Stimulated activated CD8-positive, alpha-beta memory T cell treated with anti-CD3 and anti-CD28 coated beads, Interleukin-15, amount 100 ng/mL, for 24 hours (primary cell): ENCODE measurements at places on chromosomes 2 and 18.
A peak's percentile ranks its signal among the peaks of the same experiment; 100 is the strongest.

GRCh38 chr2:167697948-167698347 lies 549.4 kb downstream of the STK39 start:
- DNase-seq: no peak

DNA sequence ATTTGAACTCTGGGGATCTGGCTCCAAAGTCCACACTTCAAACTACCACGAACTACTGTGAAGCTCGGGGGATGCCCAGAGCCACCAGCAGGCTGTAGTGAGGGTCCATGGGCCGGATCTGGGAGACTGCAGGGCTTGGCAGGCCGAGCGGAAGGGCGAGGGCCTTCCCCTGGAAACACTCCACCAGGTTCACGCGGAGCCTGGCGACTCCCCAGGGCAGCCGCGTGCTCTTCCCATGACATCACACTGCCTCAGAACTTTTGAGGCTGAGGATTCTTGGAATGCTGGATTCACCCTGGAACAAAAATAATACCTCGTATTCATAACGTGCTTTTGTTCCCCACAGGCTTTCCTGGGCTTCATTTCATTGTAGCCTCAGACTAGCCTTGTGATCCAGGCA lies 201.0 kb downstream of the SMAD7 start:
- no peak for DNase-seq

DNA sequence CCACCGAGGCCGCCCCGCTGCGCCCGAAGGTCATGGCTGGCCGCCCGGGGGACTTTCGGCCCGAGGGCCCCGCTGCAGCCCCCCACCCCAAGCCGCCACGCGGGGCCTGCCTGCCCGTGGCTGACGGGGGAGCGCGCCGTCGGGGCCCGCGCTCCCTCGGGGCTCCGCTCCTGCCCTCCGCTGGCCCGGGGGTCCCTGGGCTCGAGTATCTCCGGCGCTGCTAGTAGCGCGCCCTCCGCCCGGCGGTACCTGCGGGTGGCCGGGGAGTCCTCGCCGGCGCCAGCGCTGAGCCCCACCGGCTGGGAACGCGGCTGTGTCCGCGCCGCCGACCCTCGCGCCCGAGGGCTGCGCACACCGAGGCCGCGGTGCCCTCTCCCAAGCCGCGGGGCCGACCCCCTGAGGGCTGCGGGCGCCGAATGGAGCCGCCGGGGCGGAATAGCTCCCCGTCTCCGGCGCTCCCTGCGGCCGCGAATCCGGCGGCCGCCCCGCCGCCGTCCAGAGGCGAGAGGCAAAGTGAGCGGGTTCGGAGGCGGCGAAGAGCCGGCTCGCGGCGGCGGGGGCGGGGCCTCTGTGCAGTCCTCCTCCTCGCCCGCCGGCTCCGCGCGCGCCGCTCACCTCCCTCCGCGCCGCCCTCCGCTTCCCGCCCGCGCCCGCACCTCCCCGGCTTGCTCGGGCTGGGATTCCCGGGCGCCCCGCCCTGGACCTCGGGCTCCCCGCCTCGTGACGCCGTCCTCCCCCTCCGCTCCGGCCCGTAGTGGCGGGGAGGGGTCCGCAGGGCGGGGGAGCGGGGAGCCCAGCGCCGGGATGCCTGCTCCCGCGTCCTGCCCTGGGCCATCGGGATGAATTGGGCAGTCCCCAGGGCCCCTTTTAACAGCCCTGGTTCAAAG lies at the start of gene KCNG3:
KCNG3 (minus strand) TSS at position 515 of the 887 bp plus-strand sequence; CDS start at position 34, 481 bp downstream.
- DNase-seq: peak; percentile 29

DNA sequence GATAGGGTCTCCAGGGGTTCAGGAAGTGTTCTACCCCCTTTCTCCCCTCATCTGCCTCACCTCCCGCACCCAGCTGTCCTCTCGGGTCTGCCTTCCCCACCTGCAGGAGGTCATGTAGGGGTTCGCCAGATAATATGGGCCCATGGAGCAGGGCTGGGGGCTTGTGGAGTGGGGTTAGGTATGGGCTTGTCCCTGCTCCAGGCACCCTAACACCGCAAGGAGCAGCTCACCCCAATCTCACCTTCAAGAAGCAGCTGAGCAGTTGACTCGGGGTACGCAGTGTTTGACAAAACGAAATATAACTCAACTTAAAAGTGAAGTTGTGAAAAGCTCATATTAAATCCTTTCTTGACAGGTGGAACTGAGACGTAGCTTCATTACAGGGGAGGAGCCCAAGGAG lies 99.6 kb downstream of the CTIF start:
- no peak for DNase-seq

- no peak for DNase-seq
Measured at GRCh38 chr2:219247678-219248642, 2.7 kb downstream of the STK16 start.

- no peak for DNase-seq
Measured at GRCh38 chr2:151614606-151615306, 119.5 kb downstream of the NEB start.

DNA sequence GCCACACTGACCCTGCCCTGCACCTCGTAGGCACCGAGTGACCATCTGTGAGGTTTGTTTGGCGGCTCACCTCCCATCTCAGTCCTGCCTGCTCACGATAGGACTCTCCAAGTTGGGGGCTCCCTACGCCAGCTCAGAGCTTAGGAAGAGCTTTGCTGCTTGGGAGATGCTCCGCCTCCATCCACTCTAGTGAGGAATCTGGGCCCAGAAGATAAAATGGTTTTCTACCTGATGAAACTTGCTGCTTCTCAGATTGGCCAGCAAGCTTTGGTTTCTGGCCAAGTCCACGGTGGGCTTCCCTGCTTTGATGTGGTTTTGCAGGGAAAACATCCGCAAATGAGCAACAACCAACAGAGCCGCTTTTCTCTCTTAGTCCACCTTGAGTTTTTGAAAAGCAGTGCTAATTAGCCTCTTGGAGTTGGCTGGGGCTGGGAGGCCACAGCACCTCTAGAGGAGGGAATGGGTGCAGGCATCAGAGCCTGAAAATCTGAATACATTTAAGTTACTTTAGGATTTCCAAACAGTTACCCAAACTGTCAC lies 42.2 kb downstream of the THNSL2 start:
- no peak for DNase-seq

DNA sequence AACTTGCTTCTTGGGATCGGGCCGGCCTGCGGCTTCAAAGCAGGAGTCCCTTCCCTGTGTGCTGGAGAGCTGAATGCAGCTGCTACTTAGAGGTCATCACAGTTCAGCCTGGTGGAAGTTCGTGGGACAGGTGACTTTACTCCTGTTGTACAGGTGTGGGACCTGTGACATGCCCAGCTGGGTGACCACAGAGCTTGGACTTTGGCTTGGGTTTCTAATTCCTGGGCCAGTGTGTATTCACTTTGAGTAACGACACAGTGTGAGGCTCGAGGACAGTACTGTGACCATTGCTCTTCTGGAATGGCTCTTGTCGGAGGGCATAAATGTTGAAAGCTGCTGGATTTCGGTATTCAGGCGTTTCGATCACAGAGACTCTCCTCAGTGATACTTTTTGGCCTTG lies 114.5 kb downstream of the STPG4 start:
- DNase-seq: no peak

- DNase-seq: no peak
Measured at GRCh38 chr2:39772086-39772811, 6.8 kb downstream of the THUMPD2 start.

DNA sequence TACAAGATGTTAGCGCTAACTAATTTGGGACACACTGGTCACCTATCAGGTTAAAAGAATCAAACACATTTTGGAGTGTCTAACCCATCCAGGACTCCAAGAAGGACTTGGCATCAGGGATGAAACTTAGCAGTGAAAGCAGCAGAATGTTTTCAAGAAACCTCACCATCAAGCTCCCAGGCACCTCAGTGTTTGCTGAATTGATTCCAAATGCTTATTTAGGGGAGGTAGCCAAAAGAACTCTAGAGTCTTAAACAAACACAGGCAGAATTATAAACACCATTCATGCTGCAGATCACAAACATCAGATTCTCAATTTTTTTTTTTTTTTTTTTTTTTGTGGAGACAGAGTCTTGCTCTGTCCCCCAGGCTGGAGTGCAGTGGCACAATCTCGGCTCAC lies 122.8 kb upstream of the UXS1 start:
- DNase-seq: no peak

GRCh38 chr2:46014911-46015654 lies 282.1 kb upstream of the EPAS1 start:
- no peak for DNase-seq

GRCh38 chr18:49127471-49128190 lies 176.9 kb upstream of the SMAD7 start:
- no peak for DNase-seq

- DNase-seq: no peak
Measured at GRCh38 chr18:33231474-33232317, 208.8 kb downstream of the CCDC178 start.

DNA sequence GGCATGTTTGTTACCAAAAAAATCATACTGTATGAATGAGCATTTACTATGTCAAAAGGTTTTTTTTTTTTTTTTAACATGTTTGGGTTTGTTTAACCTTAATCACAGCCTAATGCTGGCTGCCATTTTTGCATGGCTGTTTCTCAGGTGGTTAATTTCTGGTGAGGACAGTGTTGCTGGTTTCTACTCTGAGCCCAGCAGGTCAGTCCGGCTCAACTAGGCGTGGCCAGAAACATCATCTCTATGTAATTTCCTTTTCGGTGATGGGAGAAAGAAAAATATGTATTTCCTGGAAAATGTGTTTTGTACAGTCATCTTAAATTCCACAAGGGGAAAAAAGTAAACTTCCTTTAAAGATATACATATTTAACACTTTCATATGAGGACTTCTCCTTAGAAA lies 24.9 kb upstream of the BZW1 start:
- DNase-seq: no peak

DNA sequence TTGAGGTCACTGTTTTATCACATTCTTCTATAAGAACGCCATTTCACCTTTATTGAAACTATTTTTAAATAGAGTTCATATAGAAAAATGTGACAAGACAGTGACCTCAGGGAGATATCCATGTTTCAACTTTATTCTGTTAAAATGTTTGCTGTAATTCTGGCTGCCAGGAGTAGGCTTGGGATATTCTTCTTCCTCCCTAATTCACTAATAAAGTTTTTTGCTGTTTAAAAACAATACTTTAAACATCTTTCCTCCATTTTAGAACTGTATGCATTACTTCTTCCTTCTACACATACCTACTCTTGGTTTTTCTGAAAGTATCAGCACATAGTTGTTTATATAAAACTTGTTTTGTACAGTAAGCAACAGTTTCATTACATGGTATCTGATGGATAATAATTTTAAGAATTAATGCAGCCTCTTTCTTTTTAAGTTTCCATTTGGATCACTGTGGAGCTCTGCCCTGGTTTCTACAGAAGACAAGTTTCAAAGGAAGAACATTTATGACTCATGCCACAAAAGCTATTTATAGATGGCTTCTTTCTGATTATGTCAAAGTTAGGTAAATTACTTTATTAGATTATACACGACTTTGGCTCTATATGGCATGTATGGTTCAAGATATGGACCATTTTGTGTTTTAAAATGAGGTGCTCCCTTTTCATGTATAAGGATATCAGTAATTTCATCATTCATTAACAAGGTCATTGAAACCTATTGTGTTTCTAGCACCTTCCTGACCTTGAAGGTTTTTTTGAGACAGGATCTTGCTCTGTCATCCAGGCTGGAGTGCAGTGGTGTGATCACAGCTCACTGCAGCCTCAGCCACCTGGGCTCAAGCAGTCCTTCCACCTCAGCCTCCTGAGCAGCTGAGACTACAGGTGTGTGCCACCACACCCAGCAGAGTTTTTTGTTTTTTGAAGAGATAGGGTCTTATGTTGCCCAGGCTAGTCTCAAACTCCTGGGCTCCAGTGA lies 7.2 kb downstream of the CPSF3 start:
- DNase-seq: no peak

DNA sequence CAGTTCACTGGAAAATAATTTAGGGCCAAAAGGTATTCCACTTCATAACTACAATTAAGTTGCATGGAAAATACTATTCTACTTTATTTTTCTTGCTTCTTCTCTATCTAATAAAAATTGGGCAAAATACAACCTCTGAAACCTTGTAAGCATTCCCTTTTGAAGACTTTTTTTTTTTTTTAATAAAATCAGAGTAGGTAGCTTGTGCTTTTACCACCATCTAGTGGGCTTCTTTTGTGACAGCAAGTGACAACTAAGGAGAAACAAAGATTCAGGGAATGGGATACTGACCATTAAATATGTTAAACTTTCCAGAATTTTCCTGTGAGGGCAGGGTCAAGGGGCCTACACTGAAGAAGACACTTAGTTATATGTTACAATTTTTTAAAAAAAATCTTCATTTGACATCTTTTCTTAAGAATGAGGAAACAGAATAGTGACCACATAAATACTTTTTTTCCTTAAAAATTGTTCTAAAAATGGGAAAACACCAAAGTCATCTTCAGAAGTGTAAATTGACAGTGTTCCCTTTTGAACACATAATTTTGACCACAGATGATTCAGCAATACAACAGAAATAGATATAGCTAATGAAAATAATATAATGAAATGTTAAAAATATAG lies 1183.2 kb upstream of the ACVR2A start:
- DNase-seq: no peak

DNA sequence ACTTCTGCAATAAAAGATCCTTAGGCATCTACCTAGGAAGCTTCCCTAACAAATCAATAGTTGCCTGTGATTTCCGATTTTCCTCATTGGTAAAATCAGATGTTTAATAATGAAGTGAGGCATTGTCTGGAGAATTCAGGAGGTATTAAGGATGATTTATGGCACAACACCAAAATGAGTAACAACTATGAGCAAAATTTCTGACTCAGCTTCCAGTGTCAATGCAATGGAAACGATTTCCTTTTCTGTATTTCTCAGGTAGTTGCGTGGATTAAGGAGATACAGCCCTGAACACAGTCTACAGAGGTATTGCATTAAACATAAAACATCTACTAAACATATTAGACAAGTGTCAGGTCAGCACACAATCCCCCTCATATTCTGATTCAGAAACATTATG lies 99.5 kb downstream of the EPB41L3 start:
- no peak for DNase-seq

DNA sequence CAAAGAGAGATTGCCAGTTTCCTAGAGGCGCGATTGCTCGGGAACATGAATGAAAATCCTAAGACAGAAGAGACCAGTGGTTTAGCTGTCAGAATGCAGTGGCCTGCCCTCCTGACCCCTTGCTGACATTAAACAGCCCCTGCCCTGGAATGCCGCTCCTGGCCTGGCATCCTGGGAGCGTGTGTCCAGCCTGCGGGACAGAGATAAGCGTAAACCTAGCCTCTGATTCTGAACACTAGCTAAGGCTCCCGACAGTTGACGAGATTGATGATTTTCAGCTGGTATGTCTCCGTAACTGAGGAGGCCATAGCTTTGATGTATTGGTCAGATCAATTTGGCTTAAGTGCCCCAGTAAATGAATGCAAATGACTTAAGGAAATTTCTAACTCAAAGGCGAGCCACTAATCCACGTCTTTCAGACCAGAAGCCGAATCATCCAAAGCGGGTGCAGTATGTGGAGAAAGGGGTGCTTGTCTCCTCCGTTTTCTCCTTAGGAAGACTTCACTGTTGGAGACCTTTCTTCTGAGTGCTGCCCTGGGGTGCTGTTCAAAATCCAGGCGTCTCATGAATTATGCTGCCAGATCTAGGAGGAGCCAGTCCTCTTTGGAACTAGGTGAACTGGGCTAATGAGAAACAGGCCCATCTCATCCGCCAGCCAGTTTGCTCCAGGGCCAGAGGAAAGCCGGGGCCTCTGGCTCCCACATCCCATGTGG lies 142.5 kb upstream of the L3MBTL4 start:
- no peak for DNase-seq

- DNase-seq: no peak
Measured at GRCh38 chr2:45825001-45825651, 173.7 kb downstream of the PRKCE start.

- no peak for DNase-seq
Measured at GRCh38 chr18:64803471-64803870, 654.6 kb upstream of the LINC00305 start.
